Frontal cortex (tissue), 4 donors: ENCODE measurements at places on chromosomes 11 and 22.

- DNase-seq: no peak
Measured at GRCh38 chr11:114076921-114077331, 17.4 kb downstream of the ZBTB16 start.

- DNase-seq: no peak
Measured at GRCh38 chr11:2797741-2798361, 87.7 kb downstream of the CDKN1C start.

DNA sequence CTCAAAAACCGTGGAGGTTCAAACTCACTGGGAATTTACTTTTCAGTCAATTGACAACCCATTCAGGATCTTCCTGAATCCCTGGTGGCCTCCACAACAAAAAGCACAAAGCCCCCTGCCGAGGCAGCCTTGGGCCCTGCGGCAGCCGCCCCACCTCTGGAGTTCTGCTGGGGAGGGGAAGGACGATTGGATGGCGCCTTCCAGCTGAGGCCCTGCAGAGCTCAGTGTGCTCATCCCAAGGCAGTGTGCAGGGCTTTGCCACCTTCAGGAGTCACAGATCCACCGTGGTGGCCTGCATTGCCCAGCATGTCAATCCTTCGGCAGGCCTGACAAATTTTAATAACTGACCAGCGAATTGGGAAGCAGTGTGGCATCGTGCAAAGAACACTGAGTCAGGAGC lies 7.4 kb downstream of the ZFTA start:
- DNase-seq: no peak

GRCh38 chr11:47595029-47595428 lies 818 bp upstream of the C1QTNF4 start:
- no peak for DNase-seq

DNA sequence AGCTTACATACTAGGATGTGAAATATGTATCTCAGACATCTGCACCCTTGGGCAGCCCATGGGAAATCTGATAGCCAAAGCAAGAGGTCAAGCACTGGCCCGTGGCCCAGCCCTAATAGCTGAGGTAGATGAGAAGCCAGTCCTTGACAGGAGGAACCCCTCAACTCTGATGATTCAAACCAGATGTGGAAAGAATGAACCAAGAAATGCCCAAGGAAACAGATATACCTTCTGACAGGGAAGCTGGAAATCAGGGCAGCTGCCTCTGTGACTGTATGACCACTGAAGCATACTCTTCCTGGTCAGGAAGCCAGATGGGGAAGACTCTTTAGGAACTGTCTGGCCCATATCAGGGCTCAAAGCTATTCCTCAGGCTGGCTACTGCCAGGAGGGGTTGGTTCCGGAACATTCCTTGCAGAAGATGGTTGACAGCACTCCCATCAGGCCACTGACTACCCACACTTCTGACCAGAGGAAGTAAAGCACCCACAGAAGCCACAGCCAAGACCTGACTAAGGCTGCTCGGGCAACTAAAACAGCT lies 124.2 kb downstream of the SWAP70 start:
- DNase-seq: no peak

GRCh38 chr22:37221424-37222333 lies 9.4 kb upstream of the SSTR3 start:
- DNase-seq: no peak

GRCh38 chr22:20528405-20528978 lies 21.1 kb downstream of the MED15 start:
- no peak for DNase-seq

- no peak for DNase-seq
Measured at GRCh38 chr11:17600316-17601255, 53.5 kb downstream of the OTOG start.

DNA sequence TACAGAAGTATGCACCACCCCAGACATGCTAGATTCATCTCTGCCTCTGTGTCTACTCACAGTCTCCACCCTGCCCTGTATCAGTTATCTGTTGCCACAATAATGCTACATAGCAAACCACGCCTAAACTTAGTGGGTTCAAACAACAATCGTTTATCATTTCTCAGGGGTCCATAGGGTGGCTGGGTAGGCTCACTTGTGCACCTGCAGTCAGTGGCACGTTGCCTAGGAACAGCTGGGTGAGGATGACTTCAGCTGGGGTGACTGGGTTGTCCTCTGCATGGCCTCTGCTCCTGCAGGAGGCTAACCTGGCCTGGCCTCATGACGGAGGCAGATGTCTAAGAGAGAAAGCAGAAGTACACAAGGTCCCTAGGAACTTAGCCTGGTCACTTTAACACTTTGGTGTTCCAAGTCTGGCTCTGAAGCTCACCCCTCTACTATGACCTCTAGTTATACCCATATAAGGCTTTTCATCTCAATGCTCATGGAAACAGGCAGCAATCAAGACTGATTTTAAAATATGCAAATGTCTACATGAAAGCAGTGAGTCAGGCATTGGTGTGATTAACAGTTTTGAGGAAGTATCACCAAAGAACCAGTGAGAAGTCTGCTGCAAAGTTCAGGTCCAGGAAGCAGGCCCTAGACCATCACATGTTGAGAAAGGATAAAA lies 10.7 kb downstream of the OLFML1 start:
- DNase-seq: no peak

GRCh38 chr11:22194907-22195306 lies 2.0 kb downstream of the ANO5 start:
- no peak for DNase-seq
